ENCODE measurements at places on chromosomes 3 and 15. TPM values are rescaled to one million over a fixed set of nuclear protein-coding genes. Genes with fewer than 3 reads are reported as not detected.

The SLC9C1 gene
- 0.50 TPM for polyA plus RNA-seq

The CCR1 gene
- polyA plus RNA-seq = 3.8 TPM

The TLNRD1 gene
- 10.6 TPM for polyA plus RNA-seq

The KBTBD13 gene
- 2.3 TPM for polyA plus RNA-seq

The NRG4 gene
- polyA plus RNA-seq = 0.38 TPM

The SEC22C gene
- 24.7 TPM for polyA plus RNA-seq

The SYNM gene
- polyA plus RNA-seq = 83.1 TPM

The ADPGK gene
- polyA plus RNA-seq = 32.4 TPM

The RETNLB gene
- polyA plus RNA-seq = not detected

The TGM4 gene
- not detected for polyA plus RNA-seq

The MINAR1 gene
- 1.8 TPM for polyA plus RNA-seq

The LXN gene
- polyA plus RNA-seq = 23.6 TPM

The ZNF621 gene
- polyA plus RNA-seq = 14.9 TPM

The MESP2 gene
- polyA plus RNA-seq = 0.21 TPM

The GREM1 gene
- polyA plus RNA-seq = 2.0 TPM

The CCDC54 gene
- polyA plus RNA-seq = 4.8 TPM

Data from muscle of back (tissue), 13 donors.